D721Med (cell line): ENCODE measurements at places on chromosomes 1 and 21.
A peak's percentile ranks its signal among the peaks of the same experiment; 100 is the strongest.

- DNase-seq = no peak
These were observed 995 bp downstream of the ID3 start for GRCh38 chr1:23558140-23558871.

- peak; percentile 70 for DNase-seq
These were observed 374 bp downstream of the SH2D5 start for GRCh38 chr1:20732071-20732587.

DNA sequence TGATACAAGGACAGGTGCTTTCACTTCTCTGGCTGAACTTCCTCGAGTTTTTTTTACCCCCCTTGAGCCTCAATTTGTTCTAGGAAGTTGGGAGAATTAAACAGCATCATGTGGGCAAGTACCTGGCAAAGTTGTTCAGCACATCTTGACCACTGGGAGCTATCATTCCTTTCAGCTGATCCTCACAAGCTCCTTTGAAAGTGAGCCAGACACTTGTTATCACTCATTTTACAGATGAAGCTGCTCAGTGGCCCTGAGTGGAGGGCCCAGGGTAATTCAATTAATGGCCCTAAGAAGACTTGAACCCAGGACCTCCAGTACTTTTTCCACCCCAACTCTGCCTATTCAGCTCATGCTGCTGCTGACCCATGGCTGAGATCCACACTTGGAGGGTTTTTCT, 2.0 kb downstream of the RGS8 start:
- no peak for DNase-seq

- DNase-seq = no peak
These were observed 8.0 kb upstream of the RIMS3 start for GRCh38 chr1:40673452-40673851.

DNA sequence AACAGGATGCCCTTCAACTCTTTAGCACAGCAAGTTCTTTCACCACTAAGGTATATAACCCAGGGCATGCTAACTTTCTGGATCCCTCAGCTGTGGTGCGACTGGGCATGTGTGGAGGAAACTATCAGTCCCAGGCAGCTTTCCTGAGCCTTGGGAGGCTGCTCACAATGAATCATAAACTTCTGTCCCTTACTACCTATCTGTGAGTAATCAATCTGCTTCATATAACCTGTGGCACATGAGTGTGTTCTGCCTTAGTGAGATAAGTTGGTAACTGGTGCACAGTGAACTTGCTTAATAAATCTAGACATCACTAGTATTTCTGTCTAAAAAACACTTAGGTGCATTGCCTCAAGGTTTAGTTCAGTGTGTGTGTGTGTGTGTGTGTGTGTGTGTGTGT, 158.0 kb downstream of the GPATCH2 start:
- no peak for DNase-seq

- no peak for DNase-seq
These were observed 66.9 kb downstream of the PHTF1 start for GRCh38 chr1:113692342-113692741.

DNA sequence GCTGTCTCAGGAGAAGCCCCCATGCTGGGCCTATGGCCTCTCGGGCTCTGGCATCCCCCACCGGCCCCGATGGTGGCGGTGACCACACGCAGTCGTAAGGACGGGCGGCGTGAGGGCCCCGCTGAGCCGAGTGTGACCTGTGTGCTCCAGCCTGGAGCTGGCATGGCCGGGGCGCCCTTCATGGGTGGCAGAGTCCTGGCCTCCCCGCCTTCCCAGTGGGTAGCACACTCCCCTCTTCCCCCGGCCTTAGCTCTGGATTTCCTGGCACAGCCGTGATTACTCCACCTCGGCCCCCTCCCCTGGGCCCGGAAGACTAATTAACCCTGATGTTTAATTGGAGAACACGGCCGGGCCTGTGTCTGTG, 44.6 kb downstream of the SLX9 start:
- no peak for DNase-seq

- no peak for DNase-seq
These were observed 53.3 kb downstream of the ERO1B start for GRCh38 chr1:236228411-236228810.

DNA sequence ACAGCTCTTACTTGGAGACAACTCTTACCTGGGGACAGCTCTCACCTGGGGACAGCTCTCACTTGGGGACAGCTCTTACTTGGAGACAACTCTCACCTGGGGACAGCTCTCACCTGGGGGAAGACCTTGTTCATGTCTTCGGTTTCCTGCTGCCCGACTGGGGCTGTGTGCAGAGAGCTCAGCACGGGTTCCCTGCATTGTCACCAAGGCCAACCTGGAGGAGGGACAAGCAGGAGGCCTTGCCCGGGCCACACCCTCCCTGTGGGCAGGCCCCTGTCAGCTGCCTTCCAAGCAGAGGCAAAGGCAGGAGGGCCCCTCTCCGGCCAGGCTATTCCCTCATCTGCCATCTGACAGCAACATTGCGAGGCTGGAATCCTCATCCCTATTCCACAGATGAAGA, at the start of gene LDLRAD1:
Gene LDLRAD1, minus strand, starts transcription at position 208 of the 400 bp plus-strand sequence. Its CDS starts 74 bp downstream, at position 134.
- DNase-seq = no peak

- no peak for DNase-seq
These were observed 21.6 kb upstream of the GPR52 start for GRCh38 chr1:174426153-174426552.

DNA sequence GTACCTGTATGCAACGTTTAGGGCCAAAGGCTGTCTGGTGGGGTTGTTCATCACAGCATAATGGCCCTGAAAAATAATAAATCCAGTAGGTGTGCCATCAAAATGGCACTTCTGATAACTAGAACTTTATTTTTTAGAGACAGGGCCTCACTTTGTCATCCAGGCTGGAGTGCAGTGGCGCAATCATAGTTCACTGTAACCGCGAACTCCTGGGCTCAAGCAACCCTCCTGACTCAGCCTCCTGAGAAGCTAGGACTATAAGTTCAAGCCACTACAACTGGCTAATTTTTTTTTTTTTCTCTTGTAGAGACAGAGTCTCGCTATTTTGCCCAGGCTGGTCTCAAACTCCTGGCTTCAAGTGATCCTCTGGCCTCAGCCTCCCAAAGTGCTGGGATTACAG, 4.7 kb downstream of the SNAPIN start:
- DNase-seq = no peak

DNA sequence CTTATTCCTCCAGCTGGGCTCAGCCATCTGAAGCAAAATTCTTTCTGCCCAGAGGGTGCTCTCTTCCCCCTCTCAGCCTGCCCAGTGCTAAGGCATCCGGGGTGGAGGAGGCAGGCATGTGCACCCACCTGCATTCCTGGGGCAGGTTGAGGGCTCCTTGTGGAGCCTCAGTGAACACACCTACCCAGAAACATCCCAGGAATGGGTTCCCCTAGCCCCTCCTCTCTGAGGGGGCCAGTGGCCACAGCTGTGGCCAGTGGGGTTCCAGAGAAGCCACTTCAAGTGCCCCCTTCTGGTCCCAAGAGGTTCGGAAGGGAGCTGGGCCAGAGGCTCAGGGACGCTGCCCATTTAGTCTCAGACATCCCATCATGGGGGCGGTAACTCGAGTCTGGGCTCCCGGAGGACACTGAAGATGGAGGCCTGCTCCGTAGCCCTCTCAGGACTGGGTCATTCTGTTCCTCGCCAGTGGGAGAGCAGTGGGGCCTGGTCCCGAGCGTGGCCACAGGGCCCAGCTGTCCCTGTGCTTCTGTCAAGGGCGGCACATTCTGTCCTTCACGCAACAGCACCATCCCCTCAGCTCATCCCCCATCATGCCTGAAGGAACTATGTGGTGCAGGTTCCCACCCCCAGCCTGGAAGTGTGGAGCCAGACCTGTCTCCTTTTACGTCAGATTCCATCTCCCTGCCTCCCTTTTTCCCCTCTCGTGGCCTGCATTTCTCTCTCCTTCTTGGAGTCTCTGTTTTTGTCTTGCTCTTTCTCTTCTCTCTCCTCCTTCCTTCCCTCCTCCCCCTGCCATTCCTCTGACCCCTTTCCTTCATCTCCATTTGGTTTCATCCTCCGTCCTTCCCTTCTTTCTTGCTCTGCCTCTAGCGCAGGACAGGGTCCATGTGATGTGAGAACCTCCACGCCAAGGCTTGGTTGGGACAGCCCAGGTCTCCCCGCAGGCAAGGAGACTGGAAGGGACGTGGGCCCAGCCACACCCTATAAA, 49.6 kb upstream of the KDM4A start:
- no peak for DNase-seq

DNA sequence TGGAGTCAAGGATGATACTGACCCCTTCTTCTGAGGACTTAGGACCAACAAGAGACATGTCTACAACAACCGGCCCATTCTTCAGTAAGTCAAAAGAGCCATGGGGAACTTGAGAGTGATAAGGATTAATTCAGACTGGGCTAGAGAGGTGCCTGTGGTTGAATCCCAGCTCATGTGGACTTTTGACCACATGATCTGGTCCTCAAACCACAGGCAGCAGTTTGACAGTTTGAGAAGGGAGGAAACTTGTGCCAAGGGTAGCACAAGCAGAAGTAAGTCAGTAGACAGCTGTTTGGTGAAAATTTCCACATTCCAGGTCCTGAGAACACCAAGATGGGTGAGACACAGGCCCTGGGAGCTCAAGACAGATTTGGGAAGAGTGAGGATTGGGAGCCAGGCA, 19.8 kb downstream of the SH3BP5L start:
- DNase-seq = no peak

DNA sequence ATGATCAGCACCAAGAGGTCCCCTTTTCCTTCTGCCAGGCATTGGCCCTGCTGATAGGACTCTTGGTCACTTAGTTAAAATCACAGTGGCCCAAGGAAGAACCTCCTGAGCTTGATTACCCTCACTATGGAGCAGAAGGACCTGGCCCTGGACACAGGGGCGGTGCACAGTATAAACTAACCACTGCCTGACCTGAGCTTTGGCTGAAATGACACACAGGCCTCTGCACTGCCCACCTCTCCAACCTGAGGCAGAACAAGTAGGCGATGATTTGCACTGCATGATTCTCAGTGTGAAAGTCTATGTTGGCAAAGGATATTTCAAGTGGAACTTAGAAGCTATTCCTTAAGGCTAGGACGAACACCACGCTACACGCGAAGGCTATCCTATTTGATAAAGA, 48.5 kb downstream of the CAPN2 start:
- DNase-seq = peak; percentile 9

- DNase-seq = no peak
These were observed 9.1 kb downstream of the CLSTN1 start for GRCh38 chr1:9814619-9815018.

DNA sequence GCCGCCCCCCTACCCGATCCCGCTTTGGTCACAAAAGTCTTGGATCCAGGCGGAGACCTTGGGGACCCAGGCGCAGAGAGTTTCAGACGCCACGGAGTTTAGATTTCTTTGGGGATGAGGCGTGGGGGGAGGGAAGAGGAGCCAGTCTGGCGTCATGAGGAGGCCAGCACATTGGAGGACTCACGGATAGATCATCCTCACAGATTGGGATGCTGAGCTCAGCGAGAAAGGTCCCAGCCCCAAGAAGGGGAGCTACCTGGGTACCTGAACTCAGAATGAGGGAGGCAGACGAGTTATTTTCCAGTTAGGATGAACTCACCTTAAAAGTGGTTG, 393 bp downstream of the ELAPOR1 start:
- DNase-seq = no peak
